ENCODE measurements at places on chromosomes 12 and 14.

GRCh38 chr12:70964867-70965510 is 44.5 kb upstream of the PTPRR start:
- DNase-seq, result no peak

GRCh38 chr12:50112456-50113218 is 601 bp downstream of the COX14 start:
- no peak for DNase-seq

GRCh38 chr12:128078301-128078971 is 188.5 kb upstream of the TMEM132C start:
- no peak for DNase-seq

DNA sequence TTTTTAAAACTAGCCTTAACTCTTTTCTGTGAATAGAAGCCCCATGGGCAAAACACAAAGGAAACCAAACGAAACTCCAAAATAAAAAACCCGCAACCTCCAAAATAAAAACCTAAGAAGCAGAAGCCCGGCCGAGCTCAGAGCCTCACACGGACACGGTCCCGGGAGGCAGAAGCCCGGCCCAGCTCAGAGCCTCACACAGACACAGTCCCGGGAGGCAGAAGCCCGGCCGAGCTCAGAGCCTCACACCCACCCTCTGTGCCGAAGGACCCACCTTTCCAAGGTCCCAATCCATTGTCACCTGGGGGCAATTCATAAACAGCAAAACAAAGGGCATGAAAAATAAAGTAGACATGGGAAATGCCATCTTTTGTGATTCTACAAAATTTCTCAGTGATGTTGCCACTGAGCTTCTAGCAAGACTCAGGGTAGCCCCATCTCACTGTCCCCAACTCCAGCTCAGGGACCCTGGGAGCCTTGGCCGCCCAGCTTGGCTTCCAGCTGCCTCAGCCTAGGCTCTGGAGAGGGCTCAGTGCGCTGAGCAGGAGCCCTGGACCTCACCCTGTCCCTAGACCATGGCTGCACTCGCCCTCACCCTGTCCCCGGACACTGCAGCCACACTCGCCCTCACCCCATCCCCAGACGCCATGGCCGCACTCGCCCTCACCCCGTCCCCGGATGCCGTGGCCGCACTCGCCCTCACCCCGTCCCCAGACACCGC is 82.2 kb downstream of the GALNT9 start:
- no peak for DNase-seq

DNA sequence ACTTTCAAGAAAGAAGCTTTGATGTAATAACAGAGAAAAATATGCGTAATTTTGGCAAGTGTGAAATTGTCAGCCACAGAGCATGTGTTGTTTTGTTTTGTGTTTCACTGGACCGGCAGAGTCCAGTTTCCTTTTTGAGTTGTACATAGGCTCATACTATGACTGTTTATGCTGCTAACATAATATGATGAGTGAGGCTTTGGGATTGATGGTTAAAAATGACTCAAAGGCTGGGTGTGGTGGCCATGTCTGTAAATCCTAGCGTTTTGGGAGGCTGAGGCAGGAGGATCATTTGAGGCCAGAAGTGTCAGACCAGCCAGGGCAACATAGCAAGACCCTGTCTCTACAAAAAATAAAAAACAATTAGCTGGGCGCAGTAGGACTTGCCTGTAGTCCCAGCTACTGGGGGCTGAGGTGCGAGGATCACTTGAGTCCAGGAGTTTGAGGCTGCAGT is 487.9 kb downstream of the PCNX1 start:
- no peak for DNase-seq

GRCh38 chr12:112904571-112904970 is 2.2 kb upstream of the OAS1 start:
- no peak for DNase-seq

GRCh38 chr12:132558042-132558856 is 52.1 kb downstream of the LRCOL1 start:
- no peak for DNase-seq

DNA sequence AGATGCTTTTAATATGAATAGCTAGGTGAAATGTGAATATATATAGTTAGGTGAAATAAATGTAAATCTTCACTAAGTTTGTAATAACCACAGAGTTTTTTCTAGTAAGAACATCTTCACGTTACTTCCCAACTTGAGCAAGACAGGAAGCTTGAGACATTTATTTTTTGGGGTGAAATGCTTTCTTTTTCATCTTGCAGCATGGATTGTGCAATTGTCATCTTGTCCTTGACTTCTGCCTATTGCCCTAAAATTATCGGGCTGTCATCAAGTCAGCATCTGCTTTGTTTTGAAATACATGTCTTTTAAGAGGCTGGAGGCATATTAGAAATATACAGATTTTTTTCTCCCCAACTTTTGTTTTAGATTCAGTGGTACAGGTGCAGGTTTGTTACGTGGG is 433.9 kb downstream of the PCNX1 start:
- no peak for DNase-seq

DNA sequence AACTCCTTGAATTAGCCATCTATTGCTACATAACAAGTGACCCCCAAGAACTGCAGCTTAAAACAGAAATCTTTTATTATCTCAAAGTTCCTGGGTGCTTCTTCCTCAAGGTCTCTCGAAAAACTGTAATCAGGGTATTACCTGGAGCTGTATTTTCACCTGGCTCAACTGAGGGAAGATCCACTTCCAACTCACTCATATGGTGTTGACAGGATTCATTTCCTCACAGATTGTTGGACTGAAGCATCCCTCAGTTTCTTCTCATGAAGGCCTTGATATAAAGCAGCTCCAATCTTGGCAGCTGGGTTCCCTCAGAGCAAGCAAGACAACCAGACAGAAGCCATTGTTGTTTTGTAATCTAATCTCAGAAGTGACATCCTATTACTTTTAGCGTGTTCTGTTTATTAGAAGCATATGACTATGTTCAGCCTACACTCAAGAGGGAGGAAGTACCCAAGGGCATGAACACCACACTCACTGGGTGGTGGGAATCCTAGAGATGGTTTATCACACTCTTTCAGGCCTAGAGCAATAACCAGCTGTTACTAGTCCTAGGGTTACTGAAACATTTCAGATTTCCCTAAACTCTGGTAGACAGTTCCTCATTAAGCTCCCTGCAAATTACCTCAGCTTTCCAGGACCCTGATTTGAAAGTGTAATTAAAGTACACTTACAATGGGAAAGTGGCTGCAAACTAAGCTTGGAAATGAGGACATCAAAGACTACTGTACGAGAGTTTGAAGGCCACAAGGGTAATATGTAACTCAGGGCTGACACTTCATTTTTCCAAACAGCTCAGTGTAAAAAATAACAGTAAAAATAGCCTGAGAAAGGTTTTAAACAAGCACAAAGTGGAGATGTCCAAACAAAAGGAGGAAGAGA is 222.2 kb downstream of the SEC23A start:
- no peak for DNase-seq

DNA sequence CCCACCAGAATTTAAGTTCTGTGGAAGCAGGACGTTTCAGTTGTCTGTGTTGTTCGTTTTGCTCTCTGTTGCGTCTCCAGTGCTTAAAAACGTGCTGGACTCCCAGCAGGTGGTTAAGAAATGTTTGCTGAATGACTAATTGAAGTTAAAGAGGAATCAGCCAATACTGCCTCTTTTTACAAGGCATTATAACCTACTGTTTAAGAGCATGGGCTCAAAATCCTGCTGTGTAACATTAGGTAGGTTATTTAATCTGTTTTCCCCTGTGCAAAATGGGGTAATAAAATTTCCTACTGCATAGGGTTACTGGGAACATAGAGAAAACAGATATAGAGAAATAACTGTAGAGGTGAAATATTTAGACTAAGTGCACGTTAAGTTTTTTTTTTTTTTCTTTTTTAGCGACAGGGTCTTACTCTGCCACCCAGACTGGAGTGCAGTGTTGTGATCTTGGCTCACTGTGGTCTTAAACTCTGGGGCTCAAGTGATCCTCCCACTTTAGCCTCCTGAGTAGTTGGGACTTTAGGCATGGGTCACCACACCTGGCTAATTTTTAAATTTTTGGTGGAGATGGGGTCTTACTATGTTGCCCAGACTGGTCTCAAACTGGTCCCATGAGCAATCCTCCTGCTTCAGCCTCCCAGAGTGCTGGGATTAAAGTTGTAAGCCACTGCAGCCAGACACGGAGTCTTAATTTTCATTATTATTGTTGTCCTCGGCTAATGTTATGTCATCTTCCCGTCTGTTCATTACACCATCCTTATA is 139.4 kb upstream of the PRICKLE1 start:
- no peak for DNase-seq

DNA sequence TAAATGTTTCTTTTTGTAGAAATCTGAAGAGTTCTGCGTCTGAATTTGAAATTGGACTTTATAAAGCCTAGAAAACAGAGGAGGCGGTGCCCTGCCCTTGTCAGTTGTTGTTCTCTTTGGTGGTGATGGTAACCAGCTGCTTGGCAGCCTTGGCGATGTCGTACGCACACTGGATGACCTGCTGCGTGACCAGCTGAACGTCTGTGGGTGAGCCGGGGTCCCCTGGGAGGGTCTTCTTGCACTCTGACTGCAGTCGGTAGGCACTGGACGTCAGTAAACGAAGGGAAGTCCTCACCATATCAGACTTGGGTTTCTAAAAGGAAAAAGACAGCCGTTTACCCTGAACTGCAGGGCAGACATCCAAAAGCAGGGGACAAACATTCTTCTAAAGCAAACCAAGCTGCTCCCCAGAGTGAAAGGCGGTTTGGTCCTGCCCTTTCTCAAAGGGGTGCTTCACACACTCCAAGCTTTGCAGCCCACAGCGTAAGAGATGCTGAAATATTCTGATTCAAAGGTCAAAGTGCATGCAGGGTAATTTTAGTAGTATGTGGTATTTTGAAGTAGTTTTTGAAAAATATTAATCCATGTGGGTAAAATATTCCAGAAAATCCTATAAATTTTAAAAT is 32.9 kb downstream of the TCHP start:
- no peak for DNase-seq

- no peak for DNase-seq
Observed at GRCh38 chr14:35020713-35021112, 25.4 kb upstream of the FAM177A1 start.

DNA sequence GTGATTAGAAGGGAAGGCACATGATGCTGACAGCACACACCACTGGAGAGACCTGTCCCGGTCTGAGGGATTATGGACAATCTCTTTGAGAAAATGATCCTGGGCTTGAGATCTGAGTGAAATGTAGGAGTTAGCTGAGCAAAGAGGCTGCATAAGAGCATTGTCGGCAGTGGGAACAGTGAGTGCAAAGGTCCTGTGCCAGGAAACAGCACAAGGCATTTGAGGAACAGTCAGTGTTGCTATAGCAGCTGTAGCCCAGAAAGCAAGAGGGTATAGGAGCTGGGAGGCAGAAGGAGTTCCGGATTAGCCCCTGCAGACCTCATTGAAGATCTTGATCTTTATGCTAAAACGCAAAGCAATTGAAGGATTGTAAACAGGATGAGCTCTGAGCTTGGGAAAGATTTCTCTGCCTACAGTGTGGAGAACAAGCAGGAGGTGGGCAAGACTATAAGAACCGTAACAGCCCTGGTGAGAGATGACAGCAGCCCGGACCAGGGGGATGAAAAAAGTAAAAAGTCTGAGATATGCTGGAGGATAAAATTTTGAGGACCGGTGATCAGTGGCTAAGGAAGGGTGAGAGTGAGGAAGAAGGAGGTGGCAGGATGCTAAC is 28.5 kb downstream of the CFL2 start:
- DNase-seq, result no peak

- no peak for DNase-seq
Observed at GRCh38 chr12:53224897-53225634, 6.9 kb downstream of the RARG start.

GRCh38 chr14:72451054-72451972 is 442.6 kb downstream of the DPF3 start:
- no peak for DNase-seq

DNA sequence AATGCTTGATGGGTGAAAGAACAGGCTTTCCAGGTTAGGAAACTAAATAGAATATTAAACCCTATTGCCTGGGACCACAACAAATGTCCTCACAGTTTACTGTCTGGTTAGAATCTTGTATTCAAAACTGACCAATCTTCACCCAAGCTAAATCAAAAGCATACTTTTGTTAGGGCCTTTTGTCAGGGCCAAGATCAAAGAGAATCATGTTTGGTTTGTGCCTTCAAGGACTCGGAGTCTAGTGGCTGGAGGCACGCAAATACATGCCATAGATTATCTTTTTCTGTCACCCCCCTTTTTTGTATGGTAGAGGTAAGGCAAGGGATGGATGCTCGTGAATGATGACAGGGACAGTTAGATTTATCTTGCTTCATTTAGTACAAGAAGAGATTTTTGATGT is 51.1 kb upstream of the AKAP6 start:
- no peak for DNase-seq

DNA sequence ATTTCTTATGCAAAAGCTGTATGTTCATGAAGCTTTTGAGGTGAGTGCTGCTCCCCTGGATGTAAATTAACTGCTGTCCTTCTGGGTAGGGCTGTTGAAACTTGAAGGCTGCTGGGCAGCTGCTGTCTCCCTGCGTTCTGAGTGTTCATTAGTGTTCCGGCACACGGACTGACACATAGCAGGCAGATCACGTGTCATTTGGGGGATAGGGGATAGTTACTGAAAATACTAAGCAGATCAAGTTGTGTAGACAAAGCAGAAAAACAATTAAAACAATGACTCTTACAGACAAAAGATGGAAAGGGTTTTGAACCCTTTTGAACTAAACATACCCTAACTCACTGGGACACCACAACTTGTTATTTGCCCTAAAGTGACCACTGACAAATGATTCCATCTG is 82.5 kb downstream of the PRICKLE1 start:
- no peak for DNase-seq

GRCh38 chr14:89858089-89858488 is 96.4 kb downstream of the EFCAB11 start:
- DNase-seq, result no peak

GRCh38 chr12:103529306-103529705 is 33.5 kb upstream of the C12orf42 start:
- DNase-seq, result no peak

GRCh38 chr12:59186451-59186850 is 266.1 kb upstream of the LRIG3 start:
- DNase-seq, result no peak

DNA sequence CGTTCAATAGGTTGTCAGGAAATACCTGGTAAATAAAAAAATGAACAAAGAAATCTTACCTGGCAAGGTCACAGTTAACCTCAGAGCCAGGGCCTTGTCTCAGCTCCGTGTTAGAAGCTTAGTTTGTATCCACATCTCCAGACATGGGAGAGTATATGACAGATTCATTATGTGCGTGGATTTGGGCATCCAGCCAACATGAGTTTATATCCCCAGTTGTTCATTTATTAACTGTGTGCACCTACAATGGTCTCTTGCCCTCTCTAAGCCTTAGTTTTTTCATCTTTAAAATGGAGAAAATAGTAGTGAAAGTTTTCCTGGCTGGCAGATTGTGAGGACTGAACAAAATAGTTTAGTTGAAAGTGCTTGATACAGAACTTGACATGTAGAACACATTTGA is 437.8 kb downstream of the NPAS3 start:
- no peak for DNase-seq

GRCh38 chr12:67689385-67689784 is 40.8 kb downstream of the DYRK2 start:
- no peak for DNase-seq

DNA sequence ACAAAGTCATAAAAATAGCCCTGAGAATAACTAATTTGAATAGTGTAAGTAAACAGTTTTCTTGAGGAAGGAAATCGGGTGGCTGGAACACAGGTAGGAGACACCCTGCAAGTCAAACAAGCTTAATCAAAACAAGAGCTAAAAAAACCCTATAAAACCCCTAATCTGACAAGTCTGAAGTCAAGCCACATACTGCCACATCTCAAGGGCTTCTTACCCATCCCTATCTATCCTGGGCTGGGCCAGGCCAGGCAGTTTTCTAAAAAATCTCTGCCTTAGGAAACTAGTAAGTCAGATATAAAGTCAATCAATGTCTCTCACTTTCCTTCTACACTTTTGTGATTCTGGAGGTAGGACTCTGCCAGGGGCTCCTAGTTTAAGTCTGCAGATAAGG is 15.3 kb downstream of the UBE2N start:
- no peak for DNase-seq

All from COLO829 (cell line).